Activated CD4-positive, alpha-beta memory T cell treated with anti-CD3 and anti-CD28 coated beads, Interleukin-2, amount 10 ng/mL, durations not matched to agents 7 days and 5 days (primary cell): ENCODE measurements at places on chromosomes 1 and 21. TPM values are rescaled to one million over a fixed set of nuclear protein-coding genes. Genes with fewer than 3 reads are reported as not detected.

The TTC39A gene
- not detected for total RNA-seq

The KRTAP26-1 gene
- total RNA-seq = not detected

DNA sequence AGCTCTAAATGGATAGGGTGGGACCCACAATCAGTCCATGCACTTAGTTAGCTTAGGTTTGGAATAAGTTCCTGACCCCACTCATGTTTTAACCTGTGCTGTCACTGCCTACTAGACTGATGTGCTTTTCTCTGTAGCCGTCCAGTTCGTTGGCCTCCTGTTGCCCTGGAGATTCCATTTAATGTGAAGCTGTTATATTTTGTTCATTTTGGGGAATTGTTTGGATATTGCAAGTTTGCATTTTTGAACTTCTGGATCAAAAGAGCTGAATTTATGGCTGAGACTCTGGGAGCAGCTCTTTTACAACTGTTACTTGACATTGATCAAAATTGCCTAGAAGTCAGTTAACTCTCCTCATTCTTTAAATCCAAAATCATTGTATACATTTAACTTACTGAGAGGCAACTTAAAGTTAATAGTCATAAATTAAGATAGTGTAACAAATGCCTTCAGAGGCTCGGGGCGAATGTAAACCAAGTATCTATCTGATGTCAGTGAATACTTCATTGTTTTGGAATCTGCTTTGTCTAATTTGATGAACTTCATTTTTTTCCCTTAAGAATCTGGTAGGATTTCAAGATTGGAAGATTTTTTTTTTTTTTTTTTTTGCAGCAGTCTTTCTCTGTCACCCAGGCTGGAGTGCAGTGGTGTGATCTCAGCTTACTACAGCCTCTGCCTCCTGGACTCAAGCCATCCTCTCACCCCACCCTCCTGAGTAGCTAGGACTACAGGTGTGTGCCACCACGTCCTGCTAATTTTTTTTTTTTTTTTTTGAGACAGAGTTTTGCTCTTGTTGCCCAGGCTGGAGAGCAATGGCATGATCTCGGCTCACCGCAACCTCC lies 38.1 kb downstream of the MIGA1 start:
- DNase-seq = no peak

DNA sequence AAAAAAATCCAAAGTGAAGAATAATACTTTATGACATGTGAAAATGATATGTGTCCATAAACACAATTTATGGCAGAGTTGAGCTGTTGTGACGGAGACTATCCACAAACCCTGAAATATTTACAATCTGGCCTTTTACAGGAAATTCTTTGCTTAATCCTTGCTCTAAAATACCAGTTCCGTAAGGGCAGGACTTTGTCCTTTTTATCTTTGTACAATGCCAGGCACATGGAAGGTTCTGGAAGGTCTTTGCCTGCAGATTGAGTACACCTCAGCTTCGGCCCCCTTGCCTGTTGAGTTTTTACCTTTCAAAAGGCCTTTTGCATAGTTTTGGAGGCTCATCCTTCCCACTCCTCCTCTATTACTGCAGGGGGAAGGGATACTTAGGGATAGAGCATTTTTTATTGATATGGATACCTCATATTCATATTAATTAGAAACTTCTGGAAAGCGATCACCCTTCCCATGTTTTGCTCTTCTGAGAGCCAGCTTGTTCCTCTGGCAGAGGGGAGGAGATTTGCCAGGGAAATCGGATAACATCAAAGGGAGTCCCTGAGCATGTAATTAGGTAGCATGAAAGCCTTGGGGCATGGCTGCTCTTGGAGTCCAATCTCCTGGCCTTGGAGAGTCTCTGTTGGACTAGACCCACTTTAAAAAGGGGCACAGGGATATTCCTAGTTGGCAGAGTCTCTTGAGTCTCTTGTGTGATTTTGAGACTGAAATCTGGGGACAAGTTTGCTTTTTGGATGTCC lies 217.1 kb downstream of the KCNJ6 start:
- DNase-seq = no peak

GRCh38 chr1:202133001-202133400 lies 10.3 kb downstream of the GPR37L1 start:
- DNase-seq = no peak

DNA sequence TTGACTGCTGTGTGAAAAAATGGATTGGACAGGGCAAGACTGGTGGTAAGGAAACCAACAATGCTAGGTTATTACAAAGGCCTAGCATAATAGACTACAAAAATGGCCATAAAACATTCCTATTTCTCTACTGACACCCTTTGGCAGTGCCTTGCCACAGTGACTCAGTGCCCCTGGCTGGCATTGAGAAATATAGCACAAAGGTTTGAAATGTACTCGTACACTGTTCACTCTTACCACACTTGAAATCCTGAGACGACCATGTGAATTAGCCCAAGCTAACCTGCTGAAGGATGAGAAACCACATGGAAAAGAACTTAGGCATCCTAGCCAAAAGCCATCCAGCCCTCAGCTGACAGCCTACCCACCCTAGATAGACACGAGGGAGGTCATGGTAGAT lies 149.8 kb upstream of the PALMD start:
- no peak for DNase-seq

DNA sequence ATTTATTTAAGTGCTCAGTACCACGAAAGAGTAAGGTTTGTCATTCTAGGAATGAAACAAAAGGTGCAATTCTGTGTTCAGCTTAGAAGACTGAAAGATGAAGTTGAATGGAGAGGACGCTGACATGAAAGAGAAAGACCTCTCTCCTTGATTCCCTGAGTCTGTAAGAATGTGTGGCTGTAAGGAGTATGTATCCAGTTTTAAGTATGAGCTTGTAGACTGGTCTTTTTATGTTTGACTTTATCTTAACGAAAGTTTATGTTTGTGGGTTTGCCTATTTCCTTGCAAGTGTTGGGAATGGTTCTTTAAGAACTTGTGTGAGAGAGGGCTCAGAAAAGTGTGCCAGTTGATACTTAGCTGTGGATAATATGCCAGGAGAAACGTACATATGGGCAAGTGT lies 1.4 kb downstream of the CHD1L start:
- DNase-seq = no peak

GRCh38 chr1:56284928-56285327 lies 294.4 kb downstream of the PLPP3 start:
- DNase-seq = no peak

DNA sequence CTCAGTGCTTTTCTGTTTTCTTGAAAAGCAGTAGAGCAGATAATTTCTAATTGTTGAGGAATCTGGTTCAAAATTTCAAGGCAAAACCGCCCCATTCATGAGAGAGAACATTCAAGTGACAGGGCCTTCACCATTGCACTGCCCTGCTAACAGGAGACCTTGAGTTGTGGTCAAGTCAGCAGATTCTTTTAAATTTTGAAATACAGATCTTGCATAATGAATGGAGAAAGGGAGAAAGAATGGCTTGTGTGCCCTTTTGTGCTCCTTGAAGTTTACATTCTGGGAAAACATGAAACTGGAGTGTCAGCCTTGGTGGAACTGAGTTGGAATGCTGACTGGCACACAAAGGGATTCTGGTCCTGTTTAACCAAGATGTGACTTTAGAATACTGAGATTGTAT lies 164.5 kb upstream of the UBE2U start:
- no peak for DNase-seq

The TNFRSF4 gene
- total RNA-seq = 237 TPM
